ENCODE measurements at places on chromosomes 5 and 9. TPM values are rescaled to one million over a fixed set of nuclear protein-coding genes. Genes with fewer than 3 reads are reported as not detected.

CNTLN gene
- 17.3 TPM for total RNA-seq

KIF12 gene
- total RNA-seq: 0.13 TPM

SLC6A3 gene
- total RNA-seq: 0.23 TPM

PCDHA4 gene
- not detected for total RNA-seq

MTAP gene
- total RNA-seq: 50.5 TPM

FCN2 gene
- not detected for total RNA-seq

TERT gene
- not detected for total RNA-seq

ARID3C gene
- 0.13 TPM for total RNA-seq

OSMR gene
- total RNA-seq: 0.03 TPM

LCN10 gene
- total RNA-seq: not detected

OR2V2 gene
- not detected for total RNA-seq

RETREG1 gene
- total RNA-seq: 0.16 TPM

PCDHA3 gene
- total RNA-seq: not detected

DNA sequence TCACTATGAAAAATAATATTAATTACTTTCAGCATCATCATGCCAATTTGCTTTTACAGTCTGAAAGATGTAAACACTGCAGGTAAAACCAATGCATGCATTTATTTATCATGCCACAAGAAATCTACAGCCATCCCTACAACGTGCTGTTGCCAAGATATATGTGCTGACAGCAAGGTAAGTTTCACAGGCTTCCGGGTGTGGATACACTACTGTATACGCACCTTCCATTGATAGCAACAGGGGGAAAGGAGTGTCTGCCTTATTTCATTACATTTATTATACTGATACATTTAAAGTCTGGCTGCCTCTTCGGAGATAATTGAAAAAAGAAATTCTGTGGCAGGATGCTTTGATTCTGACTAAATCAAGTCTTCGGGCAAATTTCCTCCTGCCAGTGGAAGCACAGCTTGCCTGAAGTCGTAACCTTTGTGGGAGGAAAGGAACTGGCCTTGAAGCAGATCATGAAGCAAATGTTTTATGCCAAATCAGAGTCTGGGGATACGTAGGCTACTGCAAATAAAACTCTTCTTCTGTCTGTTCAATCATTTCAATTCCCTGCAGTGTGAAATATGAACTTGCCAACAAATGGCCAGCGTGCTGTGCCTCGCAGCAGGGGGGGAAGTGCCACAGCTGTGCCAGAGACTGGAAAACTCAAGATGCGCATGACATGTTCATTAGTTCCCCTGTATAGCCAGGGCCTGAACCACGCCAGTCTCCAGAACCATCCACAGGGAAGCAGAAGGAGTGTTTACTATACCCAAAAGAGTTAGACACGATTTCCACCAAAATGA is 268.1 kb downstream of the EFNA5 start:
- peak overlapping the region; percentile 28 for H3K4me3 ChIP-seq
- H3K27ac ChIP-seq: peak overlapping the region; percentile 69
- peaks cover 33% of the 10 kb centered on the region for H3K4me1 ChIP-seq
- no peaks in the 10 kb centered on the region for H3K36me3 ChIP-seq
- peak; percentile 94 for DNase-seq

DNA sequence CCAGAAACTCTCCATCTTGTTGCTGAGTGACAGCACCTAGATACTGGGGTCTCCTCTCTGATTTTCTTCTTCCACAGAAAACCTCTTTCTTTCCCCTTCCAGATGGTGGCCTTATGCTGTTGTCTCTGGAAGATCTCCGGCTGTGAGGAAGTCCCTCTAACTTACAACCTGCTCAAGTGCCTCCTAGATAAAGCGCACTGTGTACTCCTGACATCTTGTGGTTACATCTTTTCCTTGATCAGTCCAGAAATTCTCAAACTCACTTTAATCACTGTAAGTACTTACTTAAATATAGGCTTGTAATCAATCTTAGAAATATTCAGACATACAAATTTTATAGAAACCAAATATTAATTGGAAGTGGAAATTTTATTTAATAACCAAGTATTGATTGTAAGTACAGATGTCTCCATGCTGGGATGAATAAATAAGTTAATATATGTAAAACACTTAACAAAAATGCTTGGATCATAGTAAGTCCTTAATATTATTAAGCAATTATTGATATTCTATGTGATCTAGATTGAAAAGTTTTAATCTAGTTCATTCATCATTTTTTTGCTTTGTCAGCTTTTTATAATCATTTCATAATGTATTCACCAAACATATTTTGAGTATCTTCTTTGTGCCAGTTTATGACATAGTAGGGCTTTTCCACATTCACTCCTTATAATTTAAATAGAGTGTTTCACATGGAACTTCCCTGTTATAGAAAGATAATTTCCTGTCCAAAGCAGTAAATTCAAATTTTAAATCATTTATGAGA is 1381.4 kb upstream of the CDH6 start:
- no peaks in the 10 kb centered on the region for H3K4me1 ChIP-seq
- no peak overlapping the region for H3K4me3 ChIP-seq
- DNase-seq: peak; percentile 0
- H3K27me3 ChIP-seq: no peaks in the 10 kb centered on the region
- no peak overlapping the region for H3K27ac ChIP-seq

DNA sequence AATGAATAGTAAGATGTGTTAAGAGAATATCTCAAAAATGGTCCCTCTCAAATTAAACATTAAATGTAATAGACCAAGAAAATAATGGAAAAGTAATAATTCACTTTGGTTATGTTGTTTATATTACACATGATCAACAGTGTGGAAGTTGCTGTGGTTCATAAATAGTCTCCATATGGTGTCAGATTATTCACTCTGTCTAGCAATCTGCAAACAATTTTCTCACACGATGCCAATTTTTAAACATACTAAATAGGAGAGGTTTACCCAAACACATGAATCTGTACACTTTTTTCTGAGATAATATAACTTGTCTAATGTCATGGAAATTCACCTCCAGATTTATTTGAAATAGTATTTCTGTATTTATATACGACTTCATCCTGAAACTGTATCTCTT is 217.4 kb upstream of the FBXL7 start:
- no peak overlapping the region for H3K4me3 ChIP-seq
- no peaks in the 10 kb centered on the region for H3K4me1 ChIP-seq
- no peaks in the 10 kb centered on the region for H3K36me3 ChIP-seq
- no peaks in the 10 kb centered on the region for H3K27me3 ChIP-seq
- H3K27ac ChIP-seq: no peak overlapping the region

GRCh38 chr5:129904667-129905472 is 605 bp downstream of the CHSY3 start:
- H3K4me3 ChIP-seq: peak overlapping the region; percentile 64
- no peaks in the 10 kb centered on the region for H3K27me3 ChIP-seq
- H3K36me3 ChIP-seq: no peaks in the 10 kb centered on the region
- no peaks in the 10 kb centered on the region for H3K4me1 ChIP-seq

DNA sequence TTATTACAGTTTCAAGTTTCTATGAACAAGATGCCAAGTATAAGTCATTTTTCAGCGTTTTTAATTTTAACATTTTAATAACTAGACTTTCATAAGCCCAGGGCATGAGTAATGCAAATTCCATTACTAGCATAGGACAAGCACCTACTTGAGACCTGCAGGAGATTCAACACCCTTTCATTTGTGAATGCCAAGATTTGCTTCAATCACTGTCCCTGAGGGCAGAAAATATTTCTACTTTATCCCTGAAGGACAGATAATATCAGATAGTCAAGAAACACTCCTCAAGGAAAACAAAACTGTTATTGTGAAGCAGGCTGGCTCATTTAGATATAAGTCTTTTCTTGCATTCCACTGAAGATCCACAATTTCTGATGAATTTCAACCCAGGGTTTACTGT is 27.7 kb upstream of the ZNF622 start:
- H3K4me3 ChIP-seq: no peak overlapping the region
- H3K27ac ChIP-seq: peak overlapping the region; percentile 78
- H3K27me3 ChIP-seq: no peaks in the 10 kb centered on the region
- DNase-seq: no peak

DNA sequence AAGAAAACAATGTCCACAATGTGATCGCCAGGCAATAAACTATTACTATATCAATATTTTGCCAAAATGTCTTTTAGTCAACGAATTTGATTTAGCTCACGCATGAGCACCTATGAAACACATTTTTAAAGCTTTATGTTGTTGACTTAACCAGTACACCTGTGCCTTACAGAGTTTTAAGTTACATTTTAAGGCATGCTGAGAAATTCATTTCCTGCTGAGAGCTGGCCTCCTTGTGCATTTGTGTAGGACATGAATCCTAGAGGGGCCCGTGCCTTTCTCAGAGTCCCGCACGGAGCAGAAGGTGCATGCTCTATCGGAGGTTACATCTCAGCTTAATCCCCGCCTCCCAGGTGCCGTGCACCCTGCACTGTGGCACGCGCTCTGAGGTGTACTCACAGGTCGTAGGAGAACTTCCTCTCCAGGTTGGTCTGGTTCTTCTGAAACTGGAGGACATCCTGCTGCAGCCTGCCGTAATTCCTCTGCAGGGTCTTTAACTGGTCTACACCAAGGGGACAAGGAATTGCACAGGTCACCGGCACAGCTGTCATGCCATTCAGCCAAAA is 53.2 kb downstream of the GOLM1 start:
- no peak for DNase-seq
- no peak overlapping the region for H3K27ac ChIP-seq
- H3K36me3 ChIP-seq: peaks cover 13% of the 10 kb centered on the region
- no peaks in the 10 kb centered on the region for H3K27me3 ChIP-seq
- H3K4me3 ChIP-seq: no peak overlapping the region
- peaks cover 21% of the 10 kb centered on the region for H3K4me1 ChIP-seq

DNA sequence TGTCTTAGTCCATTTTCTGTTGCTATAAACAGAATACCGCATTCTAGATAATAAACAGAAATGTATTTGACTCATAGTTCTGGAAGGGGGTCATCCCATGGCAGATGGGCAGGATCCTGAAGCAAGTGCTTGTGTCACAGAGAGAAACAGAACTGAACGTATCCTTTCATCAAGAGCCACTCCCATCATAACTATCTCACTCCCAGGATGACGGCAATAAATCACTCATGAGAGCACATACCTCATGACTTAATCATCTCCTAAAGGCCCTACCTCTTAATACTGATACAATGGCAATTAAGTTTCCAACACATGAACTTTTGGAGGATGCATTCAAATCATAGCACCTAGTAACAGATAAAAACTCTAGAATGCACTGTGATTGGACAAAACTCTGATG is 142.9 kb downstream of the CAMK4 start:
- no peak for DNase-seq
- H3K27ac ChIP-seq: no peak overlapping the region
- H3K27me3 ChIP-seq: no peaks in the 10 kb centered on the region
- no peak overlapping the region for H3K4me3 ChIP-seq
- H3K4me1 ChIP-seq: no peaks in the 10 kb centered on the region

DNA sequence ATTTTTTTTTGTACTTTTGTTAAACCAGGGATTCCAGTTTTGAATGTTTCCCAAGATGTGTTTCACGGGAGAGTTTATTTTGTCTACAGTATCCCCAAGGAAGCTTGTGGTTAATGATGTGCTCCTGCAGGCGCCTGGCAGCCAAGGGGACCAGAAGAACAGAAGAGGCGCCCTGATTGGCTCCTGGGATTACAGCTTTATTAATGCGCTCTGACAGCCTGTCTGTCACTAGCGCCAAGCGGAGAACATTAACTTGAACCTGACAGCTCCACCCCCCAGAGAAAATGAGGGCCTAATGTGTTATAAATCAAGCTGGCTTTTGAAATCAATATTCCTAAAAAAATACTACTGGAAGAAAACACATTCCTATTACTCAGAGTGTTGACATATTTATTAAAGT is 5.0 kb upstream of the FBXL7 start:
- H3K36me3 ChIP-seq: no peaks in the 10 kb centered on the region
- no peak overlapping the region for H3K27ac ChIP-seq
- no peaks in the 10 kb centered on the region for H3K27me3 ChIP-seq
- no peak overlapping the region for H3K4me3 ChIP-seq
- H3K4me1 ChIP-seq: no peaks in the 10 kb centered on the region

GRCh38 chr9:138006576-138007233 is 129.1 kb downstream of the CACNA1B start:
- no peaks in the 10 kb centered on the region for H3K36me3 ChIP-seq
- no peak overlapping the region for H3K27ac ChIP-seq
- no peak overlapping the region for H3K4me3 ChIP-seq
- no peaks in the 10 kb centered on the region for H3K27me3 ChIP-seq
- peaks cover 3% of the 10 kb centered on the region for H3K4me1 ChIP-seq
- no peak for DNase-seq

GRCh38 chr5:10896016-10896415 is 135.0 kb upstream of the DAP start:
- no peak overlapping the region for H3K27ac ChIP-seq
- H3K27me3 ChIP-seq: no peaks in the 10 kb centered on the region
- H3K4me1 ChIP-seq: no peaks in the 10 kb centered on the region
- no peak overlapping the region for H3K4me3 ChIP-seq

GRCh38 chr9:110828264-110828663 is 159.7 kb downstream of the MUSK start:
- no peaks in the 10 kb centered on the region for H3K4me1 ChIP-seq
- DNase-seq: no peak
- no peaks in the 10 kb centered on the region for H3K27me3 ChIP-seq
- no peak overlapping the region for H3K27ac ChIP-seq
- no peaks in the 10 kb centered on the region for H3K36me3 ChIP-seq
- no peak overlapping the region for H3K4me3 ChIP-seq

DNA sequence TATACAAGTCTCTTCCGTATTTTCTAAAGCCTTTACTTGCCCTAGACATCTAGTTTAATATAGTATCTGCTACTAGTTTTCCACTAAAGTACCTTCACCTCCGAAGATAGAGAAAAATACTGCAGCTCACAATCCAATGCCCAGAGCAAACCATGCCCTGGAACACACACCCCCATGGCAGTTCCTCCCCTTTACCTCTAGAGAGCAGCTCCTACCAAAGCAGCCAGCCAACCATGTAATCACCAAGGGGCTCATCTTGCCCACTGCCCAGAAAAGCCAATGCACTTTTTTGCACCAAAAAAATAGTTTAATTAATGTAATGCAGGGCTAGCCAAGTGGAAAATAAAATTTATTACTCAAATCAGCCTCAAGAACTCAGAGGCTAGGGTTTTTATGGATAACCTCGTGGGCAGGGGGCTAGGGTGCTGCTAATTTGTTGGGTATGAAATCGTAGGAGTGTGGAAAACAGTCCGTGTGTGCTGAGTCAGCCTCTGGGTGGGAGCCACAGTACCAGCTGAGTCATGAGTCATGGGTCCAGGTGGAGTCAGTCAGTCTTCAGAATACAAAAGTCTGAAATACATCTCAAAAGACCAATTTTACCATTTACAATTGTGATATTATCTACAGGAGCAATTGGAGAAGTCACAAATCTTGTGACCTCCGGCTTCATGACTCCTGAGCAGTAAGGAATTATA is 120.1 kb upstream of the ACO1 start:
- no peak overlapping the region for H3K27ac ChIP-seq
- 0 out of 2 replicates have a peak, but pooled peaks cover 4% of the 10 kb centered on the region for H3K4me1 ChIP-seq
- no peaks in the 10 kb centered on the region for H3K36me3 ChIP-seq
- peak; percentile 34 for DNase-seq

- no peaks in the 10 kb centered on the region for H3K27me3 ChIP-seq
- no peak for DNase-seq
- H3K36me3 ChIP-seq: no peaks in the 10 kb centered on the region
- peaks cover 8% of the 10 kb centered on the region for H3K4me1 ChIP-seq
- no peak overlapping the region for H3K27ac ChIP-seq
Measured at GRCh38 chr9:13688223-13688989, 408.9 kb upstream of the MPDZ start.
